ENCODE measurements at places on chromosomes 2 and 18.
A peak's percentile ranks its signal among the peaks of the same experiment; 100 is the strongest.

- no peak for DNase-seq
Measured at GRCh38 chr2:7840651-7841380, 841.0 kb upstream of the ID2 start.

DNA sequence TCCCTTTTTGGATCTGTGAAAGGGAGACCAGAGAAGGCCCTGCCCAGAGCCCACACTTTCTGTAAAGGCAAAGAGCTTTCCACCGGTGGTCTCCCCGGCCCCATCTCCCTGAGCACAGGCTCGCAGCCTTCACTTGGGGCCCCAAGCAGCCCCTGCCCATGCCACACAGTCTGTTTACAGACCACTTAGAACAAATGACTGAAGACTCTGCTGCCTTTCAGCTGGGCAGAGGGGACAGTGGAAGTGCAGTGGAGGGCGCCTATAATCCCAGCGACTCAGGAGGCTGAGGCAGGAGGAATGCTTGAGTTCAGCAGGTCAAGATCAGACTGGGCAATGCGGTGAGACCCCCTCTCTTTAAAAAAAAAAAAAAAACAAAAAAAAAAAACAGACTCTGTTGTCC, 28.9 kb downstream of the SERTAD2 start:
- no peak for DNase-seq

GRCh38 chr2:239526666-239527415, 126.0 kb upstream of the HDAC4 start:
- no peak for DNase-seq

DNA sequence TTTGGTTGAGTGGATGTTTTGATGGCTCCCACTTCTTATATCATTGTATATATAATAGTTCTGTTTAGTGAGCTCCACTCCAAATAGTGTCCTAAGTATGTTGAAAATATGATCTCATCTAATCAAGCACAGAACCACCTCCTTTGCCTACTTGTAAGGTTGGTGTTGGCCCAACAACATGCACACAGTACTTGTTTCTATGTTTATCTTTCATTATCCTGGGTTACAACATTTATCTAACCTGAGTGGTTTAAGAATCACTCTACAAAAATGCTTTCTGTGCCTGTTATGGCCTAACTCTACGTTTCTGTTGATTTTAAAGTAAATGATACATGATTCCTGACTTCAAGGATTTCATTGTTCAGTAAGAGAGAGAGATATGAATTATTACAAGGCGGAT, 281.9 kb downstream of the FIGN start:
- no peak for DNase-seq

DNA sequence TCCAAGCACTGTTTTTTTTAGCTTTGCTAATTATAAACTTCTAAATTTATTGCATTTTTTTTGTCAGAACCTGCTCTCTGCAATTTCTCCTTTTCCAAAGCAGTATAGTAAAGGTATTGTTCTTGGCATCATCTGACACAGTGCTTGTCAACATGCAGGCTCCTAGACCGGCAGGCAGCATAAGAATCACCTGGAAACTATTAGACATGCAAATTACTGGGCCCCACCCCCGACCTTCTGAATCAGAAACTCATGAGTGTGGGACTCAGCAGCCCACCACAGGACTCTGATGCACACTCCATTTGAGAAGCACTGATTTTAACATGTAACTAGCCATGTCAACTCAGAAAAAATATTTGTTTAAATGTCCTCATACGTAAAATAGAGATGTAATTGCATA, 551.1 kb upstream of the CELF4 start:
- DNase-seq: no peak

GRCh38 chr2:43328133-43328532, 101.7 kb upstream of the ZFP36L2 start:
- DNase-seq: no peak

DNA sequence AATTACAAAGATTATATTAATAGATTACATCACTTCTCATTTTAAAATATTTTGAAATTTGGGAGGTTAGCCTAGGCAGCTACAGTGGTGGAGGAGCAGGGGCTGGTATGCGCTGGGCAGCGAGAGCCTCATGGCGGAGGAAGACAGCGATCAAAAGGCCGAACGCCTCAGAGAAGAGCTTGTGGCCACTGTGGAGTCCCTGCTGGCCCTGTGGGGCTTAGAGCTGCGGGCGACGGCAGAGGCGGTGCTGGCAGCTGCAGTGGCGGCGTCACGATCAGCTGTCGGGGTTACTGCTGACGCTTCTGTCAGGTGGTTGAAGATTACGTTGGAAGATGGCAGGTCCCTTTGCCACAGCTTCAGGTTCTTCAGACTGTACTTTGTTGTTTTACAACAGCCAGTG, 87.4 kb downstream of the ROCK2 start:
- no peak for DNase-seq

DNA sequence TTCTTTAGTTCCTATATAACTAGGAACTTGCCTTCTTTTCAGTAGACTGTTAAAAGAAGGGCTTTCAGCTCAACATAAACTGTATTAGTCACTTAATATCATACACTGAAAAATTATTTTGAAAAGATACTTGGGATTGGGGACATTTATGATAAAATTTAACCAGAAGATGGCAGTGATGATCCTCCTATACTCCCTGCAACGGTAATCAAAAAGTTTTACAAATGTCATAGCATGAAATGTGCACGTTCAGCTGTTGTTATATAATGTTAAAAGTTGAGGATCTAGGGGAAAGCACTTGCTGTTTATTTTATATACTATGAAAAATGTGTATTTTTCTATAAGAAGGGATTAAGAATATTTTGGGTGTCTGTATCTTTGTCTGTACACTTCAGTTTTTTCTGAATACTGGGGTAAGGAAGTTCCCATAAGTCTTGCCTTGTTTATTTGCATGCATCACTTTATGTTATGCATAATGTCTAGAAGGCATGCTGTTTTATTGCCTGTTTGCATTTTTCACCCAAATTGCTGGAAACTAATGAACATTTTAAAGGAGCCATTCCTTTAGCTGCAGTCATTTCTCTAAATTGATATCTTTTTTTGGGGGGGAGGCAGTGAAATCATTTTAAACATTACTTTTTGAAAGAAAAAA, 19.0 kb downstream of the DYNC1I2 start:
- DNase-seq: peak; percentile 29

GRCh38 chr2:99679518-99679917, 189.7 kb upstream of the REV1 start:
- DNase-seq: peak; percentile 21

DNA sequence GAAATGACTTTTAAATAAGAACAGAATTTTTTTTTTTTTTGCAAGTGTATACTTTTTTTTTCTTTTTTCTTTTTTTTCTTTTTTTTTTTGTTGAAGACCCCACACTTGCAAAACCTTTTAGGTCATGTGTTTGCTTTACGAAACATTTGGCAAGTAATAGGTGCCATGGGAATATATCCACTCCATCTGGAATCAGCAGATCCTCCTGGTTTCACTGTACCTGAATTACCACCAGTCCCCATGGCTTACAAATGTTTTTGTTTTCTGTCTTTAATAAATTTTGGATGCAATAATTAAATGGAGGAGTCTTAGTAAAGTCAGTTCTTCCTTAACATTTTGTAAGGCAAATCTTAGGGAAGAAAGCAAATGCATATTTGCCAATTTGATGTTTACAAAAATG, 559.7 kb upstream of the ZEB2 start:
- DNase-seq: no peak

- no peak for DNase-seq
Measured at GRCh38 chr2:231353469-231353868, 42.0 kb upstream of the B3GNT7 start.

DNA sequence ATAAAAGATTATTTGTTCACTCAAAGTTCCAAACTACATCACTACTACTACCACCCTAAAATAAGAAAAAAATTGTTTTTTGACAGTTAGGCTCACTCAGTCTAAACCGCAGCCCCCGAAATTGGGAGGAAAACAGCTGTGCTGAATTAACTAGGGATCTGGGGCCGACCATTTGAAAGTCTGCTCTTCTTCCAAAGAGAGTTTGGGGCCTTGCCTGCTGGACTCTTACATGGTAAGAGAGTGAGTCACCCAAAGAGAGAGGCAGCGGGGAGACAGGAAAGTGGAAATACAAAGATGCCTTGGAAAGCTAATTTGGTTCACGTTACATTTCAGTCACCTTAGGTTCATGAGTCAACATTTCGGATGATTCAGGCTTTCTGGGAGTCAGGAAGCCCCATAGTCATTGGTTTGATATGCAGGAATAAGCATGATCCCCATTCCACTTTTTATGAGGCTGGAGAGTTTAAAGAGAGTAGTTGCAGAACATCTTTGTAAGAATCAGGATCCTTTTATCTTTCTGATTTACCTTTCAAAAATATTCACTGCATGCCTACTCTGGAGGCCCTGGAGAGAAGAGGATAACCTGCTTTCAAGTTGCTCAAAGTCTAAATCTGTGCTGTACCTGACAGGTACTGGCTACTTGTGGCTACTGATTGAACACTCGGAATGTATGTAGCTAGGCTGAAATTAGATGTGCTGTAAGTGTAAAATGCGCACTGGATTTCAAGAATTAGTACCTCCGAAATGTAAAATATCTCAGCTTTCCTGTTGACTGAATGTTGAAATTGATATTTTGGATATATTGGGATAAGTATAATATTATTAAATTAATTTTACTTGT, 995 bp upstream of the RTN4 start:
- peak; percentile 97 for DNase-seq

GRCh38 chr2:1744446-1745170, at the start of gene PXDN:
PXDN (minus strand) TSS chr2:1744515; CDS start chr2:1744455, 60 bp downstream.
- DNase-seq: no peak

DNA sequence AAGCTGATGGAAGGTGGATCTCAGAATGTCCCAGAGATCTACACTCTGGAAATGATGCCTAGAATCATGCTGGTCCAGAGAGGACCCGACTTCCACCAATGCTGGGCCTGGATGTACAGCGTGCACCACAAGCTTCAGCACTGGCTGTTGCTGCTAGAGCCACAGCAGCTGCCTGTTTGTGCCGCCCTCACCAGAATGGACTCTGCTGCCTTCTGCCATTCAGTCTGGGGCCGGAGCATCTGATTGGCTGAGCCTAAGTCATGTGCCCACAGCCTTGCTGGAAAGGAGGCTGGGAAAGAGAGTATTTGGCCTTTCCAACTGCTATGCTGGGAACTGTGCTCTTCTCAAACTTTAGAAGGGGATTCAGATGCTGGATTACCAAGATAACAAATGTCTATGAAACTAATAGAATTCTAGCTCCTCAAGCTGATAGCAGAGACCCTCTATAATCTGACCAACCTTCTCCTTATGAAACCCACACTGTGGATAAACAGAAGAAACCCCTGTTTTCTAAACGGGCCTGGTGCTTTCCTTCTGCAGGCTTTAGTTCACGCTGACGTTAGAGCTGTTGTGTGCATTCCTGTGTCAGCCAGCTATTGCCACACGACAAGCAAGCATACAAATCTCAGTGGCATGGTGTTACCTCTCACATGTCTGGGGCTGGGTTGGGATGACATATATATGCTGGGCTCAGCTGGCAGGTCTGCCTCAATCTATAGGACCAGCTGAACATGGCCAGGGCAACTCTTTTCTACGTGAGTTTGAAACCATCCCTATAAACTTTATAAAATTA, 4.1 kb upstream of the LOXHD1 start:
- no peak for DNase-seq

DNA sequence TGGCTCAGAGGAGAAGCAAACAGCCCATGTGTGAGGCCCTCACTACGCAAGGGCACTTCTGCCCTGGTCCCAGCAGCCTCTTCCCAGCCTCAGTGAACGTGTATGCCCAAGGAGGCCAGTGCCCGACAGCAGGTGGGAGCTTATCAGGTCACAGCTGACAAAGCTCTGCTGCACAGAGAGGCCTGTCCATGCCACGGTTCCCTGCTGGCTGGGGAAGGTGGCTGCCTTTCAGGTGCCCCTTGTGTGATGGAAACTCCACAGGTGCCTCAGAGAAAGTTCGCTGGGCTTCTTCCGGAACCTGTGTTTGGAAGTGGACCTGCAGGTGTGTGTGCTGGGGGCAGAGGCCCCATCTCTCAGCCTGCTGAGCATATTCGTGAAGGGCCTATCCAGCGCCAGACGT, 47.3 kb downstream of the EDAR start:
- no peak for DNase-seq

DNA sequence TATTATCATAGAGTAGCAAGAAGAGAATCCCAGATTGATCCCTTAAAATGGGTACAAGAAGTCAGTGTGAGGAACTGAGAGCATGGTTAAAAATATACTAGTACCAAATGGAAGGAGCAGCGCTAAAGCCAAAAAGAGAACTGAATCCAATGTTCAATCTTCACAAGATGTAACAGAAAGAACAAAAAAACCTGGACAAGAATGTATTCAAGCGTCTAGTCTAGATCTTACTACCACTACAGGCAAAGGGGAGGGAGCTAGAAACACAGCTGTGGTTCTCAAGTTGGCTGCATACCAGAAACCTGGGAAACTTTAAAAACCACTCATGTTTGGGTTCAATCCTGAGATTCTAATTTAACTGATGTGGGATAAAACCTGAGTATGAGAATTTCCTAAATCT, 57.5 kb downstream of the PIAS2 start:
- DNase-seq: no peak

DNA sequence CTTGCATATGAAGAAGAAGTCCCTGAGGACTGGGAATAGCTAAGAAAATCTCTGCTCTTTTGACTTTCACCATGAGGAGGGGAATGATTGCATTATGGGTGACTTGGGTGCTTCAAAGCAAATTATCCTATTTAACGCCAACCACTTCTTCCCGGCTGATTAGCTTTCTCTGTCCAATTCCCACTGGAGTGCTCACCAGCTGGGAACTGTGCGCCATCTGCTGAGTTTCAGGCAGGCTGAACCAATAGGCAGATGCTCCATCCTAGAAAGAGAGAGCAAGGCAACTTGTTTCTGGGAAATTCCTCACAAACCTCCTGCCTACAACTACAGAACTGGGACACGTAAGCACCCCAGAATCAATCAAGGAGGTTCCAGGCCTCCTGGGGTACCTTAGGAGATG, 49.4 kb downstream of the POLE4 start:
- no peak for DNase-seq

DNA sequence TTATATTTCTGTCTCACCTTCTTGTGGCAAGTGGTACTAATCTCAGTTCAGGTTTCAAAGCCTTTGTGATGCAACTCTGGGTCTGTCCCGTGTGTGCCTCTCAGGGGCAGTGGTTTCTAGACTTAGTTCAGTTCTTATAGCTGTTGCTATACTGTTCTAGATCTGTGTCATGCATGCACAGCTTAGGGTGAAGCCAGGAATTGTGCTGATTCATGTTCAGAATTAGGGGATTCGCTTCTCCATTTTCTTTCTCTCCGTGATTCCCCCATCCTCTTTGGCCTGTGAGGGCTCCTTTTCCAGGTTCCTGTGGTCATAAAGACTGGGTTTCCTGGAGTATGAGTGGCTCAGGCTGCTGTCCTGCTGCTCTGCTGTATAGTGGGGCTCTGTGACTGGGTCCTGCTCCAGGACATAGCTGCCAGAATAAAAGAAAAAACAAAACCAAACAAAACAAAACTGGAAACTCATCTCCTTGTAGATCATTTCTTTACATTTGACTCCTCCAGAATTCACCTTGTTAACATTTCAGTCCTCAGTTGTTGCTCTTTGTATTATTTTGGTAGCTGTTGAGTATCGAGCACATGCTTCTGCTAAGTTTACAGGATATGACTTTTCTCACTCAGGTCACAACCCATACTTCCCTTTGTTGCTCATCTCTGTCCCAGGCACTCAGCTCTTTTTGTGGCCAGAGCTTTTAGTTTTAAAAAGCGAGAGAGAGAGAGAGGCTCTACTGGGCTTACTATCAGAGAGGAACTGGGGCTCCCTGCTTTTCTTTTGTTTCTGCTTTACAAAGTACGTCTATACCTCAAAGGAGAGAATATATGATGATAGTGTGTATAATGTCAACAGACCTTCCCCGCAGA, 34.2 kb downstream of the CERS6 start:
- peak; percentile 71 for DNase-seq

Data from suppressor macrophage treated with lipopolysaccharide for 1 hour (primary cell).